ENCODE measurements at places on chromosomes 1 and 21.
A peak's percentile ranks its signal among the peaks of the same experiment; 100 is the strongest.

- peak; percentile 71 for DNase-seq
These were observed 435.9 kb upstream of the PRMT6 start for GRCh38 chr1:106620521-106620954.

DNA sequence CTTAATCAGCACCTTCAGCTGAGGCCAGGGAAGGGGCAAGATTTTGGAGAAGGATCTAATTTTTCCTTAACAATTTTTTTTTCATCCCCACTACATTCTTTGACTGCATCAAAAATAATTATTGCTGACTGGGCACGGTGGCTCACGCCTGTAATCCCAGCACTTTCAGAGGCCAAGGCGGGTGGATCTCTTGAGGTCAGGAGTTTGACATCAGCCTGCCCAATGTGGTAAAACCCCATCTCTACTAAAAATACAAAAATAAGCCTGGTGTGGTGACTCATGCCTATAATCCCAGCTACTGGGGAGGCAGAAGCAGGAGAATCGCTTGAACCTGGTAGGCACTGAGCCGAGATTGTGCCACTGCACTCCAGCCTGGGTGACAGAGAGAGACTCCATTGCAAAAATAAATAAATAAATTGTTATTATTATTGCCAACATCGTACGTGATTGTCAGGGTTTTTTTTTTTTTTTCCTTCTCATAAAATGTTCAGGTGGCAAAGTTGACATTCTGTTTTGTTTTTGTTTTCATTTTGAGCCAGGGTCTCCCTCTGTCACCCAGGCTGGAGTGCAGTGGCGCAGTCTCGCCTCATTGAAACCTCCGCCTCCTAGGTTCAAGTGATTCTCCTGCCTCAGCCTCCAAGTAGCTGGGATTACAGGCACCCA is 37.3 kb upstream of the MORC3 start:
- DNase-seq = peak; percentile 7

- DNase-seq = no peak
These were observed 10.3 kb downstream of the CAP1 start for GRCh38 chr1:40050863-40051262.

- peak; percentile 85 for DNase-seq
These were observed 20.8 kb downstream of the OBSCN start for GRCh38 chr1:228228601-228229074.

- no peak for DNase-seq
These were observed 197.2 kb downstream of the ADSS2 start for GRCh38 chr1:244254467-244254866.

DNA sequence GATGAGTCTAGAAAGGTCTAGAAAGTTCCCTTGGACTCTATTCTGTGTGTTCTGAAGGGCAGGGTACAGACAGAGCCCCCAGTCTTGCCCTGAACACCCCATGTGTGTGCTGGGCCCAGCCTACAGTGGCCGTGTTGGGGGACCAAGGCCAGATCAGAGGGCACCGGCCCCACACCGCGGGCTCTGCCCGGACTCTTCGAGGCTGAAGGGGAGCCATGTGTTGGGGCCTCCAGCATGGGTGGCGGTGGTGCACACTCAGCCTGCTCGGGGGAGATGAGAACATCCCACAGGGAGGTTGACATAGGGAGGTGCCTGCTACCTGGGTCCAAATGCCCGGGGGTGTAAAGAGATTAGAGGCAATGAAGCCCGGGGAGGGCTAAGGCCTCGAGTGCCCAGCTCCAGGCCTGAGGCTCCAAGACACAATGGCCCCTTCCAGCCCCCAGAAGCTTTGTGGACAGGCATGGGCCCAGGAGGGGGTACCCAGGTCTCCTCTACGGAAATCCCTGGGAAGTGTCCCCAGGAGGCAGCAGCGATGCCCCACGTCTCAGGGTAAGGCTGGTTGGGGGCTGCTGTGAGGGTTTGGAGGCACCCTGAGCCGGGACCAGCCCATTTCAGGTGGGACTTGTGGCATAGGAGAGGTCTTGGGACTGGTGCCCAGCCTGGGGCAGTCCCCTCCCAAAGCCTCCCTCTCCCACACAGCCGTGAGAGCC is 12.1 kb downstream of the ARHGEF16 start:
- DNase-seq = no peak

DNA sequence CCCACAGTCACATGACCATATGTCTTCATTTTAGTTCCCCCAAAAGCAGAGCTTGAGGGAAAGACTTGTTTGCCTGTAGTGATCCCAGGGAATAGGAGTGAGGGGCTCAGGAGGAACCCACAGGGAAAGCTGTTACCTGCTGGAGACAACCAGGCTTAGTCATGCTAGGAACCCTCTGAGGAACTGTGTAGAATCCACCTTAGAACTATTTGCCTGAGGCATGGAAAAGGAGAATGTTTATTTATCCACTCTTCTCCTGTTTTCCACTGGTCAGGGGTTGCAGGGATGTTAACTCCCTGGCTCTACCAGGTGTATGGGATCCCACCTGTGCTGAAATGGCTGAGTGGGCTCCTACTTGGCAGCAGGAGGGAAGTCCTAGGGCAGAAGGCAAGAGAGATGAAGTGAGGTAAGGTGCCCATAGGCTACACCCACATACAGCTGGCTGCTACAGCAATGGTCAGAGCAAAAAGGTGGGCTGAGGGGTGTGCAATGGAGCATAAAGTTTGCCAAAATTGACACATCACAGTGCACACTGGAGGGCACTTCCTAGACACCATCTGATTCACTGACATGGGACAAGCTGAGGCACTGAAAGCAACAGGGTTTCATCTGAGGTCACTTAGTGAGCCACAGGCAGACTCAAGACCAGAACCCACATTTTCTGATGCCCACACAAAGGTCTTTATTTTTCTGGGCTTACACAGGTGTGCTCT is 29.7 kb upstream of the CYP4B1 start:
- no peak for DNase-seq

- DNase-seq = no peak
These were observed 51.4 kb downstream of the DISC1 start for GRCh38 chr1:231678011-231678432.

DNA sequence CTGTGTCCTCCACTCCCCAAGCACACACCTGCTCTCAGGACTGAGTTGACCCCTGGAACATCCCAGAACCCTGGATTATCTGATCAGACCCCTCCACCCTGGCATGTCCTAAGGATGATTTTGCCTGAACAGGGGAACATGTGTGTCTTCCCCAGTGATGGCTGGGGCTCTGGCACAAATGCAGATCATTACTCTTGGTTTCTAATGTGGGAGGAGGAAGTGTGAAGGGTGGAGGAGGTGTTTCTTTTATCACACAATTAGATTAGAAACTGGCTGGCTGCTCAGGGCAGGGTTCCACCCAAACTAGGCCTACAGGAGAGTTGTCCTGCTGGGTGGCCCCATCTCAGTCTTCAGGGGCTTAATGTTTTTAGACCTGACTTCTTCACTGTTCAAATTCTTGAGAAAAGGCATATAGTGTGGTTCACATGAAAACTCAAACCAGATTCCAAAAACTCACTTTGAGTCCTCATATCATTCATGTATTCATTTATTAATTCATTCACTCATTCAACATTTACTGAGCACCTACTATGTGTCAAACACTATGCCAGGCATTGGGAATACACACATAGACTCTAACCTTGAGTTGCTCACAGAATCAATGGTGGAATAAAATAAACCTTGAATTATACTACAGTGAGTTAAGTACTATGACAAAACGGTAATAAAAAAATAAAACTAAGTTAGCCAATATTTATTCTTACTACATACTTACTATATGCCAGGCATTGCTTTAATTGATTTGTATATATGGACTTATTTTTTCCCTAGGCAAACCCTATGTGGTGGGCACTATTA is 221.8 kb upstream of the JUN start:
- no peak for DNase-seq

GRCh38 chr1:1755852-1756251 is 22.4 kb downstream of the NADK start:
- no peak for DNase-seq

GRCh38 chr1:35430762-35431161 is 126.4 kb downstream of the KIAA0319L start:
- DNase-seq = no peak

GRCh38 chr1:228280961-228281591 is 73.2 kb downstream of the OBSCN start:
- DNase-seq = no peak

- DNase-seq = peak; percentile 100
These were observed 14.7 kb upstream of the KCNE1 start for GRCh38 chr21:34526618-34527290.

DNA sequence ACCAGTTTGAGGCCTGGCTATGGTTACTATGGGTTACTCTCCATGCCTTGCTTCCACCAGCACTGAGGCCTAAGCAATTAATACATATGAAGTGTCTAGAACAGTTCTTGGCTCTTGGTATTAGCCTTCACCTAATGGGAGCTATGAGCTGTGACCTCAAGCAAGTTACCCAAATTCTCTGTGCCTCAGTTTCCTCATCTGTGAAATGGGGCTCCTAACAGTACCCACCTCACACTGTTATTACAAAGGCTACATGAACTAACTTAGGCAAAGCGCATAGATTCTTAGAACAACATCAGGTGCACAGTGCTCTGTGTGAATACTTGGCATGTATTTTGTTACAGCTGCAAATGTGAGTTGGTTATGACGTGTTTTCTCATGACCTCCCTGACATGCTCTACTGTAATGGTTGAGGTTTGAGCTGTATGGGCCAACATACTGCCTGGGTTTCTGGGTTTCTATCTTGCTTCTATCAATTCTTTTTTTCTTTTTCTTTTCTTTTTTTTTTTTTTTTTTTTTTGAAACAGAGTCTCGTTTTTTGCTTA is 26.5 kb downstream of the CDCP2 start:
- DNase-seq = no peak

DNA sequence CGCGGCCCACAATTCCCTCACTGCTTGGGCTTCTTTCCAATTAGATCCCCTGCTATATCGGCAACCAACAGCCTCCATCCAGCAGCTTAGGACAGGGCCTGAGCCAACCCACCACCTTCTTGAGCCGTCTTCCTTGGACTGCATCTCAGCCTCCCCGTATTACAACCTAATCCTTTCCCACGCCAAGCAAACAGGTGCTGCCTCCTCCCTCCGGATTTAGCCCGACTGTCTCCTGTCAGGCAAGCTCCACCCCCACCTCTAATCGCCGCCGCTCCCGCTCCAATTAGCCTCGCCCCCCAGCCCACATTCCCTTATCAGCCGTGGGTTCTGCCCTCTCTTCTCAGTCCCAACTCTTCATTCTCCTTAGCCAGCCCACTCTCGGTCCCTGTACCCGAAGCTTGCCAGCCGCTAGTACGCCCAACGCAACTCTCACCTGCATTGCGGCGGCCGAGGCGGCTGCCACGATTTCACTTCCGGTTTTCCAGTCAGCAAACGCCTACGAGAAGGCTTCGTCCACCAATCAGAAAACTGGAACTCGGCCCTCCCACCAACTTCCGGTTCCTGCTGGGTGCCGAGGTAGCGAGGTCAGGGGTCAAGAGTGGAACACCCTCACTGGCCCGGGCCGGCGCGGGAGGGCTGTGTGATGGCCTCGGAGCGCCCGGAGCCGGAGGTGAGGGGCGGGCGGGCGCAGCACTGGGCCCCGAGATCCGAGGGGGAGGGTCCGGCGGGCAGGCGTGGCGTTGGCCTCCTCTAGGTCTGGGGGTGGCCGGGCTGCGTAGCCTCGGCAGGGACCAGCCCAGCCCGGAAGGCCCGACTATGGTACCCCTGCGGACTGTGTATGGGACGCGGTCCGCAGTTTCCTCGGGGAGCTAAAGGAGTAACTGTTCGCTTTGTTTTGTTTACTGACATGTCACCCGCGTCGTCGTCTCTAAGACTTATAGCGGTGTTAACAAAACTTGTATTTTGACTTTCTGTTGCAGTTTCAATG is at the start of the genes MED8 and SZT2:
Gene MED8 (minus strand): TSS at position 475 of the 988 bp plus-strand sequence. CDS start 36 bp downstream, at position 439.
Gene SZT2 (plus strand): TSS at position 574 of the 988 bp plus-strand sequence. CDS start 70 bp downstream, at position 644.
- DNase-seq = peak; percentile 69

DNA sequence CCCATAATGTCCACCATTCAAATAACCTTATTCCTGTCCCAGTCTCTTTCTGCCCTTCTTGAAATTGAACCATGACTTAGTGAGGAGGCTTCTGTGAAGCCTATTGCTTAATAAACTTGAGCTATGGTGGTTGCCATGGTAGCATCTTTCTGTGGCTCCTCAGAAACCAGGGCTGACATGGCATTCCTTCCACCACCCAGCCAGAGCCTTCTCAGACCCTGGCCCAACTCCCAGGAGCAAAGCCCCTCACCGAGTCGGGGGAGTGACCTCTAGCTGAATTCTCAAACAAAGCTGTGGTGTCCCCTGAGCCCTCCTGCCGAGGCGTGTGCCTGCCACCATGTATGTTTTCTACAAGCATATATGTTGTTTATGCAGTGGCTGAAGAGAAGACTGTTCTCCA is 259.1 kb downstream of the CACNA1E start:
- no peak for DNase-seq

DNA sequence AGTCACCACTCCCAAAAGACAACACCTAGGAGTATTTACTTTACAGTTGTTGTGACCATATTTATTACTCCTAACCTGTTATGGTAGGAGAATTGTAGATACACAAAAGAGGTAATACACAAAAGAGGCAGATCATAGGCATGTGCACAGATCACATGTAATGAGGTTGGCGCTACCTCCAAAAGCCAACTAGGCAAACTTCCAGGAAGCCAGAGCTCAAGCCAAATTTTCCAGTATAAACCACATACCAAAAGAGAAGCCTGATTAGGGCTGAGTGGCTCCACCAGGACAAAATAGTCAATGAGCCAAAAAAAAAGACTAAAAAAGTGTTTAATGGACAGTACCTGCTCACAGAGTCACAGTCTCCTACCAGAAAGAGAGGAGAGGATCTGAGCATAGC is 195.0 kb upstream of the PBX1 start:
- DNase-seq = no peak

DNA sequence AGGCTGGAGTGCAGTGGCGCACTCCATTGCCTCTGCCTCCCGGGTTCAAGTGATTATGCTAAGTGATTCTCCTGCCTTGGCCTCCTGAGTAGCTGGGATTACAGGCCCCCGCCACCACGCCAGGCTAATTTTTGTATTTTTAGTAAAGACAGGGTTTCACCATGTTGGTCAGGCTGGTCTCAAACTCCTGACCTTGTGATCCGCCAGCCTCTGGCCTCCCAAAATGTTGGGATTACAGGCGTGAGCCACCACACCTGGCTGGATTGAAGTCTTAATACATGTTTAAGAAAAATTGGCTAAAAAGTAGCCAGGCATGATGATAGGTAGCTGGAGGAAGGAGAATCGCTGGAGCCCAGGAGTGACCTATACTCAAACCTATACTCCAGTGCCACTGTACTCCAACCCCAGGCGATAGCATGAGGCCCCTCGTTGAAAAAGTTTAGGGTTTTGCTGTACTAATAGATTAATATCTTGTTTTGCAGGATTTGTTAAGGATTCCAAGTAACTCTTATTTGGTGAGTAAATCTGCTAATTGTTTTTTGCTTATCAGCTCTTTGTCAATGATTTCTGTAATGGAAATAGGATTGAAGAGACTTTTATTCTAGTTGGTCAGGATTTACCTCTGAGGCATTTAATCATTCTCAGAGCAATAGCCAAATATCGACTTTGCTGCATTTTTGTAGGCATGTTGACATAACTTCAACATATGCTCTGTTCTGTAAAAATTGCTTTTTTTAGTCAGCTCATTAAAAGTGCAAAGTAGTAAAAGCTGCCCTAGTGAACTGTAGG is 2.0 kb downstream of the RCC1 start:
- DNase-seq = no peak
